ENCODE measurements at places on chromosomes 2 and 18. TPM values are rescaled to one million over a fixed set of nuclear protein-coding genes. Genes with fewer than 3 reads are reported as not detected.
A peak's percentile ranks its signal among the peaks of the same experiment; 100 is the strongest.

DNA sequence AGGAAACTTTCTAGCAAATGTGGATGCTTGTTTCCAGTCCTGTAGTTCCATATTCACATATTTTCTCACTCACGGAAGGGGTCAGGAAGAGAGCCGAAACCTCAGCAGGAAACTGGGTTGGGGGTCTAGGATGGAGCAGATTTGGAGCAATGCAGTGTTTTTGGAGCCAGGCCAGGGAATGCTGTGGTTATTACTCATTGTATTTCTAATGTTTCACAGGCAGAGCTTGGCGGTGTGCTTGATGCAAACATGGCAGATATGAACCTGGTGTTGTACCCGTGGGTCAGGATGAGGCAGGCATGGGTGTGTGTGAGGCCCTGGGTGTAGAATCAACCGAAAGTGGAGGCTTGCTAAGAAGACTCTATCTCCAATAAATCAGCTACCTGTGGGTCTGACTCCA is 34.6 kb upstream of the ACKR3 start:
- DNase-seq, result no peak

DPYSL5 gene
- not detected for polyA plus RNA-seq

DNA sequence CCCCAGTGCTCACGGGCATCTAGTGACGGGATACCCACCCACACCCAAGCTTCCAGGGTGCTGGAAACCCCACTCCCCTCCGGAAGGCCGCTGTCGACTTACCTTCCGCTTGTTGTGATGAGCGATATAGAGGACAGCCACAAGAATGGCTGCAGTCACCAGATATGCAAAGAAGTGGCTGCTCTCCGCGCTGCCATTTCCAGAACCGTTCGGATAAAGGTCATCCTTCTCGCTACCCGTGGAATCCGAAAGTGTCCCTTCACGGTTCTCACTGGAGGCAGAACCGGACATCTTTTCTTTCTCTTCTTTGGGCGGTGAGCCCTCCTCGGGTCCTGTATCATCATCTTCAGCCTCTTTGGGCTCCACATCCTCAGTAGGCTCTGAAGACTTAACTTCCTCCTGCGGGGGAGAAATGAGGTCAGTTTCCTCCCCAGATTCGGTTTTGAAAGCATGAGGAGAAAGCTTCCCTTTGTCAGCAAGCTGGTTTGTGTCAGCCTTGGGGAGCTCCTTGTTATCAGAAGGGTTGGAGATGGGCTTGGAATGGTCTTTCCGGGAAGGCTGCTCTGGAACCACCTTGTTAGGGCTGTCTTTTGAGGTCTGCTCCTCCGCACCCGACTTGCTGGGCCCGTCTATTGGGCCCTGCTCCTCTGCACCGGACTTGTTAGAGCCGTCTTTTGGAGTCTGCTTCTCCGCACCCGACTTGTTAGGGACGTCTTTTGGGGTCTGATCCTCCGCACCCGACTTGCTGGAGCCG is 1.2 kb downstream of the TGOLN2 start:
- DNase-seq, result no peak

- no peak for DNase-seq
These were observed 267.6 kb downstream of the BCL2 start for GRCh38 chr18:63051928-63052327.

DNA sequence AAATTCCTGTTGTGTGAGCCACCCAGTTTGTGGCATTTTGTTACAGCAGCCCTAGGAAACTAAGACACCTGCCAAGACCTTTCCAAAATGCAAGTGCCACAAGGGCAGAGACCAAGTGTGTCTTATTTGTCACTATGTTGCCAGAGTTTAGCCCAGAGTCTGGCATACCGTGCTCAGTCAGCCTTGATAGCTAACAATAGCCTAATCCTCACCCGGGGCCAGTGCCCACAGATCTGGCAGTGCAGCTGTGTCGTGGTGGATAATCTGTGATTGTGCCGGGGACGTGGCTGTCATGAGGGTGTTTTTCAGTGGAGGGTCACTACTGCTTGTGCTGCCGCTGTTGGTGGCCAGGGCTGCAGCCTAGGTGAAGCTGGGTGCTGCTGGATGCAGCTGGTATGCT is 53.5 kb downstream of the MEP1B start:
- DNase-seq, result no peak

DNA sequence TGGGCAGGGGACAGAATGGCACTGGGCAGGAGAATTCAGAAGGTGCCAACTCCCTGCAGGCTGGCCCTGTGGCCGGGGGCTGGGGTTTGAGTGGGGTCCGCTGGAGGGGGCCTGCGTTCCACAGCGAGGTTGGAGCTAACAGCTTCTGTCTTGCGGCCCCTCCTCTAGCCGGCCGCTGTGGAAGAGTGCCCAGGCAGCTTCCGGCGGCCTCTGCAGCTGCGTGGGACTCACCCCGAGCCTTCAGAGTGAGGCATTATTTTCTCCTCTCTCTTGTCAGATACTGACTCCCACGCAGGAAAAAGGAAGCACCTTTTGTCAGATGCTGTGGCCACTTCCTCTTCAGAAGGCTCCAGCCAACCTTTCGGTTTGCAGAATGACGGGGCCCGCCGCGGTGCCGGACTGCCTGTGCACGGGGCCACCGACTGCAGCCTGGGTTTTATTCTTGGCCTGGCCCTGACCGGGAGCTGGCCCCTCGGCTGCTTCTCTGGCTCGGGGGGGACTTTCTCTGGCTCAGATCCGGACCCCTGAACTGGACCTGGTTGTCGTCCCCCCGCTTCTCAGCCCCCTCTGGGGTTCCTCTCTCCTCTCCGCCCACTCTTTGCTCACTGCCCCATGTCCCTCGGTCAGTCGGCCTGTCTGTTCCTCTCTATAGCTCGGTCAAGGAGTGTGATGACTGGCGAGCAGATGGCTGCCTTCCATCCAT is 40.1 kb downstream of the ARHGAP25 start:
- peak; percentile 83 for DNase-seq

ACTG2 gene
- 119 TPM for polyA plus RNA-seq

Data from aorta (tissue), 5 donors.